ENCODE measurements at places on chromosomes 6 and 20.

DNA sequence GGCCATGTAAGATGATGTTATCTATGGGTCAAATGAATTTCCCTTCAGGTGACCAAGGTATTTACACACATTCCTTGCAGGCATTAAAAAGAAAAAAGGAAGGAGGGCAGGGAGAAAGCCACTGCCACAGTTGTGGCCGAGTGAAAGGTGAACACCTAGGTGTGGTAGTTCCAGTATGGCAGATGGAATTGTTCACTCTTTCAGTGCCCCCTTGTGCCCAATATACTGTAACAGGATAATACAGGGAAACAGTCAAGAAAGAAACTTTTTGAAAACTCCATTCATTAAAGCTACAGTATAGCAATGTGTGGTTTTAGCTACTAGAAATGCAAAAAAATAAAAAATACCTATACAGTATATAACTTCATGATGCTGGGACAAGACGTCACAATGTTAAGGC is 52.1 kb downstream of the BMP2 start:
- DNase-seq = no peak

GRCh38 chr6:135938576-135939207 is 87.2 kb downstream of the PDE7B start:
- no peak for DNase-seq

GRCh38 chr20:39986173-39986904 is 702.7 kb downstream of the MAFB start:
- no peak for DNase-seq

DNA sequence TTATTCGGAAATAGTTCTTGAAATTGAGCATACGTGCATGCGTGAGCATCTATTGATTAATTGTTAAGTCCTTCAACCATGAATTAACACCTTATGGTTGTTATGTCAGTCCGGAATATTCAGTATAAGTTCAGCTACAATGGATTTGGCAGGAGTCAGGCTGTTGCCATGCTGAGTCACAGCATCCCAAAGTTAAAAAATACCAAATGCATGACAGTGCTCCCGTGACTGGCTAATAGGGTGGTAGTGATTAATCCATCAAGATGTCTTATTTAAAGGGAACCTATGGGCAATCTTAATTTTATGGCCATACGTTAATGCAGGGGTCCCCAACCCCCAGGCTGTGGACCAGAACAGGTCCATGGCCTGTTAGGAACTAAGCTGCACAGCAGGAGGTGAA is 10.5 kb downstream of the RAE1 start:
- no peak for DNase-seq

GRCh38 chr6:100346203-100346602 is 118.5 kb downstream of the SIM1 start:
- no peak for DNase-seq

All from CD4-positive, alpha-beta T cell treated with Interleukin-1 beta for 1 hour (primary cell).